CD4-positive, alpha-beta T cell treated with Interleukin-12 subunit alpha and Interleukin-12 subunit beta, for 1 hour (primary cell): ENCODE measurements at places on chromosomes 11 and 22.
A peak's percentile ranks its signal among the peaks of the same experiment; 100 is the strongest.

- DNase-seq = peak; percentile 43
These were observed 12.7 kb downstream of the LGALS12 start for GRCh38 chr11:63518548-63518947.

DNA sequence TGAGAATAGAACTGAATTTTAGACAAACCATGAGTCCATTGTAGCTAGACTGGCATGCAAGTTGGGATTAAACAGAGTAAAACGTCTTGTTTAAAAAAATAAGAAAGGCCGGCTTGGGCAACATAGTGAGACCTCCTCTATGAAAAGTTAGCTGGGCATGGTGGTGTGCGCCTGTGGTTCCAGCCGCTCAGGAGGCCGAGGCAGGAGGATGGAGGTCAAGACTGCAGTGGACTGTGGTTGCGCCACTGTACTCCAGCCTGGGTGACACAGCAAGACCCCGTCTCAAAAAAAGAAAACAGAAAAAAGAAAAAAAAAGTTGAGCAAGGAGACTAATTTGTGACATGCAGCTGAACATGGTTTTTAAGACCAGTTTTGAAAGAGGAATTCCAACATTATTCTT is 23.5 kb downstream of the CDPF1 start:
- DNase-seq = no peak

DNA sequence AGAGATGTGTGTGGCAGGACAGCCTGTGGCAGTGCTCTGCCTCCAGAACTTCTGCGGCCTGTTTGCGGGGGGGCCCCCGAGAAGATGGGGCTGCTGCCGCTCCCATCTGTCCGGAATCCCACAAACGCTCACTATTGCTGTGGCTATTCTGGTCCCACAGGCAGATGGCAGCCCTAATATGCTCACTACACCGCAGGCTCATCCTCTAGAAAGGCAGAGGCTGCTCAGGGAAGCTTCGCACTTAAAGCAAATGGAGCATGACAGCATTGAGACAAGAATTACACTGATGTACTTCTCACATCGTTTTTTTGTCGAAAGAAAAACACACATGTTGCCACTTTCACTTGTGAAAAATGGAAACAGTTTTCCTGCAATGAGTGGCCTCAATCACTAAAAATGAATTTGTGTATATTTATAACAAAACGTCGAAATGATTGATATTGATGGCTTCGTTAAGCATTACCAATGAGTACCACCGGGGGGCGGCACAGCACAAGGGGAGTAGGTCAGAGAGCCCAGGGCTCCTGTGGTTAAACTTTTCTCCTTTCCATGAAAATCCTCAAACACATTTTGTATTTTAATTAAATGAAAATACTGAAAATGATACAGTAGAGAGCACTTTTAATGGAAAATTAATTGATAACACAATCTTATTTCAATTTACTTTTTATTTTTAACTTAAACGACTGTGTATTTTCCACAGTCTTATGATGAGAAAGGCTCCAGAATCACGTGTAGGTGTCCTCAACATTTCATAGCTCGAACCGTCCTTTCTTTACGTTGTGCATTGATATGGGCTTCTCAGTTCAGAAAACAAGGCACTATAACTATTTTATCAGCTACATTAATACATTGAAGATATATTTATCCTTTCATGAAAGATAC is 69.1 kb downstream of the CTTN start:
- DNase-seq = no peak

GRCh38 chr11:10573556-10573955 is 5.1 kb upstream of the LYVE1 start:
- DNase-seq = no peak

- DNase-seq = no peak
These were observed 231.3 kb downstream of the DSCAML1 start for GRCh38 chr11:117565709-117566108.

- no peak for DNase-seq
These were observed 49.3 kb downstream of the SCUBE1 start for GRCh38 chr22:43293655-43294392.

DNA sequence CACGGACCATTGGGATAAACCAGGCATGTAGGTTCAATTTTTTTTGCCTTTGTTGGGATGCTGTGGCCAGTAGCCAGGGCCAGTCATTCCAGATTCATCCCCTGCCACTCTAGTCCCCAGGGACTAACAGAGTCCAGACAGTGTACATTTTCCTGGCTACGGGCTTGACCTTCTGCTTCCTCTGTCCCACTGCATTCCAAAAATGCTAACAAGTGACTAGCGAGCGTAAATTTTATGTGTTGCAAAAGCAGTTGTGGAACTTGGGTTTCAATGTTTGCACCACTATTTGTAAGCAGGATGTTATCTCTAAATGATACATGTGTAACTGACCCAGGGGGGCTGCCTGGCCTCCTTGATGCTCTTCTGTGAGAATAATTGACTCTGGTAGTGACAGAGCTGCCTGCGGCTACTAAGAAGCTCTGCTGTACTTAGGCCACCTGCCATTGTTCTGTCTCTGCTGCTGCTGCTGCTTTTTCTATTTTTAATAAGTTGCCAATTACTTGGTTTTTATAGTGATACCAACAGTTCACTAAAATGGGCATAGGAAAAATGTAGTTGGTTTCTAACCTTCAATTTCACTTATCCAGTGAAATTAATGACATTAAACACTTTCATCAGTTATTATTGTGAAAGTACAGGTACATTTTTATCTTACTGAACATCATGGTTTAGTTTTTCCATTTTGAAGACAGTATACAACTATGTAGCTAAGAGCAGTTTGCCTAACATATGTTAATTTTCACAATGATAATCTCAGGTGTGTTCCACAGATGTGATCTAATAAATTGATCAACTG is 26.8 kb downstream of the TNRC6B start:
- DNase-seq = no peak

GRCh38 chr11:40280159-40281051 is 1179.0 kb downstream of the LRRC4C start:
- DNase-seq = no peak

- no peak for DNase-seq
These were observed 772 bp downstream of the SLC25A45 start for GRCh38 chr11:65381716-65382032.

DNA sequence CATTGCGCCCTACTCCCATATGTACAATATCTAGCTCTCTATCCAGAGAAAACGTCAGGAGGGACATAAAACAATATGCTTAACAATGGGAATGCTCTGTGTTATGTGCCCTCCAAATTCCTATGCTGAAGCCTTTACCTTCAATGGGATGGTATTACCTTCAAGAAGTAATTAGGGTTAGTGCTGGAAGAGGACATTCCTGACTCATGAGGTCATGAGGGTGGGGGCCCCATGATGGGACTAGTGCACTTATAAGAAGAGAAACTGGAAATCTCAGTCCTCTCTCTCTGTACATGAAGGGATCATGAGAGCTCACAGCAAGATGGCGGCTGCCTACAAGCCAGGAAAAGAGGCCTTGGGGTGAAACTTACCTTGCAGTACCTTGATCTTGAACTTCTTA is 20.3 kb downstream of the MMP20 start:
- no peak for DNase-seq

- no peak for DNase-seq
These were observed at the start of gene SEC14L3 for GRCh38 chr22:30471616-30472318. Gene SEC14L3, minus strand, starts transcription at chr22:30472017. Its CDS starts 59 bp downstream, at chr22:30471958.
